Activated T-cell treated with anti-CD3 and anti-CD28 coated beads for 48 hours (primary cell): ENCODE measurements at places on chromosomes 4 and X.

DNA sequence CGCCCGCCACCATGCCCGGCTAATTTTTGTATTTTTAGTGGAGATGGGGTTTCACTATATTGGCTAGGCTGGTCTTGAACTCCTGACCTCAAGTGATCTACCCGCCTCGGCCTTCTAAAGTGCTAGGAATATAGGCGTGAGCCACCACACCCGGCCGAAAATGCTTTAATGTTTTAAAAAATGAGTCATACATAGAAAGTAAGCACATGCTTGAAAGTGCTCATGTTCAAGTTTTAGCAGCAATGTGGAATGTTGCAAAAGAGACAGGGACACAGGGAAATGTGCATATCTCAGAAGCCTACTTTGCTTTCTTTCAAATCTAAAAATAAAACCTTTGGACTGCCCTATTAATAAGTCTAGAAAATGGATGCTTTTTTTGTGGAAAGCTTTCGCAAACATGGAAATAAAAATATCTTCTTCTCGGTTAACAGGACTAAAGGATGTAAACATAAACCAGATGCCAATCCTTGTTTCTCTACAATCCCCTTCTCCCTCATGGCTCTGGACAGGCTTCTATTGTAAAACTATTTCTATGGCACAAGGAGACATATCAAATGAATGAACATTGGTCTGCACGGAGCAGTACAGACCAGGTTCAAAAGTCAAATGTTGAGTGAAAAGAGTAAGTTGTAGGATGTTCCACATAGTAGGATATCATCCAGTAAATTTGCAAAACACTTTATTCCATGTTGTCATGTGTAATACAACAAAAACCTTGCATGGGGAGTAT lies 15.0 kb downstream of the MECP2 start:
- DNase-seq: no peak

- no peak for DNase-seq
These were observed 17.8 kb upstream of the TBC1D19 start for GRCh38 chr4:26566133-26566532.

DNA sequence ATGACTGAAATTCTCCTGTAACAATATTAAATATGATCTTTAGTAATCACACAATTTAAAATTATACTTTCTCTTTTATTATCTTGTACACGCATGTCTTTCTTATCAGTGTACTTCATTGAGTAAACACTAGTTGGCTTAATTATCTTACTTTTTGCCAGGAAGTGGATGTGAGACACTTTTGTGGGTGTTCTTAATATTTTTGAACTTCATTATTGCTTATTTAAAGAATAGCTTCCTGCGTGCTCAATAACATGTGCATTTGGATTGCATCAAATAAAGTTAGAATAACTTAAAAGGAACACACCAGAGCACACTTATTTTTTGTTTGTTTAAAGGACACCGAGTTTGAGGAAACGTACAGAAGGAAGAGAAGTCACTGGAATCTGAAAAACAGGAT lies 128.5 kb upstream of the VEGFC start:
- no peak for DNase-seq

GRCh38 chr4:182923366-182923765 lies 6.2 kb upstream of the DCTD start:
- no peak for DNase-seq
